Stimulated activated CD4-positive, alpha-beta T cell treated with anti-CD3 and anti-CD28 coated beads, Interleukin-15, amount 100 ng/mL, for 1 hour (primary cell): ENCODE measurements at places on chromosomes 1 and 21.

DNA sequence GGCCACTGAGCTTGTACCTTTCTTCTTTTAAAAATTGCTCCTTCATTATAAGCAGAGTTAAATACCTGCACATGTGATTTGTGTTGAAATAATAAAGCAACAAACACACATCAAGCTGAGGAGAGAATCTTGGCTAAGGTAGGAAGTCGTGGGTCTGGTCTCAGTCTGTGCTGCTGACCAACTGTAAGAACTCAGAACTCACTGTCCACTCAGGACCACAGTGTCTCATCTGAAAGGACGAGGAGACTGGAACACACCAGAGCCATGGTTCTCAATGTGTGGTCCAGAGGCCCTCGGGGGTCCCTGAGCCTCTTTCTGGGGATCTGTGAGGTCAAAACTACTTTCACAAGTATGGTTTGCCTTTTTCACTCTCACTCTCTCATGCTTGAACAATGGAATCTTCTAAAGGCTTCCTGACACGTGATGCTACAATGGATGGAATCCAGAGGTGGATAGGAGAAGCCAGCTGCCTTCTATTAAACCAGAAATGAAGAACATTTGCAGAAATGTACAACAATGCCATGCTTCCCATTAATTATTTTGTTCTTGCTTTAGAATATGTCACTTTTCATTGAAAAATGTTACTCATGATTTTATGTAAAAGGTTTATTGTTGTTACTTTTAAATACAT is 17.3 kb upstream of the ETS2 start:
- DNase-seq: no peak

DNA sequence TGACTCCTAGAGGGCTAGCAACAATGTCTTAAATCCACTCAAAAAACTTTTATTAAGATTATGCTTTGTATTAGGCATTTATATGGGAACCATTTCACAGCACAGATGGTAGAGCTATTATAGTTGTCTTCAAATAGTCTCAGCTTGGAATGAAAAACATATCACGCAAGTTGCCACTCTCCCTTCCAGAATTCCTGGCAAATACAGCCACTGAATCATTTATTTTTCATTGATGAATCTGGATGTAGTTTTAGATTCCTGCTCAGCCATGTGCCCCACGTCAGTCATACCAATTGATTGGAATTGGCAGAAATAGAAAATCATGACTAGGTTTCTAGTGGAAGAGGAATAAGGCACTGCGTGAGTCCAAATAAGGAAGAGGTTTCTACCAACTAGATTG is 165.2 kb downstream of the PLA2G4A start:
- no peak for DNase-seq

- no peak for DNase-seq
These were observed 44.3 kb upstream of the BATF3 start for GRCh38 chr1:212743901-212744475.

GRCh38 chr1:183209533-183210158 is 23.6 kb downstream of the LAMC2 start:
- DNase-seq: no peak

GRCh38 chr21:45989355-45990048 is 7.9 kb downstream of the COL6A1 start:
- DNase-seq: no peak

DNA sequence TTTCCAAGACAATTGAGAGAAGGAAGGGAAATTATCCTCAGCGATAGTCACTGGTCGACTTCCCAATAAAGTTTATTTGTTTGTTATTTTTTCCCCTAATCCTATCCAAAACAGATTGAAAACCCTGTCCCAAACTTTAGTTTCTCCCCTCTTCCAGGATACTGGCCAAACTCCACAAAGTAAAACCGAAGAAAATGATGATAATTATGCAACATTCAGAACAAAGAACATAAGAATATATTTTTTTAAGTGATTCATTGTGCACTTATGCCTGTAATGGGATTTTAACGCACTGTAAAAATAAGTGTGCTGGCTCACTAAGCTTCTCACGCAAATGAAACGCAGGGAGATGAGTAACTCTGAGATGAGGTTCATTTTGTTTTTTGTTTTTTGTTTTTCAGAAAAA is 6.0 kb downstream of the GLIS1 start:
- DNase-seq: no peak

- no peak for DNase-seq
These were observed 69.0 kb downstream of the PTGER3 start for GRCh38 chr1:70978623-70979022.

GRCh38 chr1:4306559-4307467 is 347.6 kb upstream of the AJAP1 start:
- DNase-seq: no peak

DNA sequence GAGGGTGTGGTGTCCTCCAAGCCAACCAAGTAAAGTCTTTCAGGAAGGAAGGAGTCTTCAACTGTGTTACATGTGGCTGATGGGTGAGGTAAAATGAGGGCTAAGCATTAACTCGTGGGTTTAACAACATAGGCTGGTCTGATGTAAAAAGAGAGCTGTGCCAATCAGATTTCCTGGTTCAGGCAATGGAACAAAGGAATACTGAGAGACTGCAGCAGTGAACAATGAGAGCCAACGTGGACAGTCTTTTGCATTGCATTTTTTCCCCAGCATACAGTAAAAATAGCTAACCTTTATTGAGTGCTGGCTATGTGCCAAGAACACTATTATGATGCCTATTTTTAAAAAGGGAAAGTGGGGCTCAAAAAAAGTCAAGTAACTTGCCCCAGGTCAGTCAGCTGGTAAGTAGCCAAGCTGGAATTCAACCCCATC is 31.1 kb downstream of the DLGAP3 start:
- no peak for DNase-seq

GRCh38 chr1:222844411-222844779 is 29.6 kb downstream of the DISP1 start:
- no peak for DNase-seq

GRCh38 chr1:15509586-15509985 is 14.4 kb downstream of the CASP9 start:
- no peak for DNase-seq

DNA sequence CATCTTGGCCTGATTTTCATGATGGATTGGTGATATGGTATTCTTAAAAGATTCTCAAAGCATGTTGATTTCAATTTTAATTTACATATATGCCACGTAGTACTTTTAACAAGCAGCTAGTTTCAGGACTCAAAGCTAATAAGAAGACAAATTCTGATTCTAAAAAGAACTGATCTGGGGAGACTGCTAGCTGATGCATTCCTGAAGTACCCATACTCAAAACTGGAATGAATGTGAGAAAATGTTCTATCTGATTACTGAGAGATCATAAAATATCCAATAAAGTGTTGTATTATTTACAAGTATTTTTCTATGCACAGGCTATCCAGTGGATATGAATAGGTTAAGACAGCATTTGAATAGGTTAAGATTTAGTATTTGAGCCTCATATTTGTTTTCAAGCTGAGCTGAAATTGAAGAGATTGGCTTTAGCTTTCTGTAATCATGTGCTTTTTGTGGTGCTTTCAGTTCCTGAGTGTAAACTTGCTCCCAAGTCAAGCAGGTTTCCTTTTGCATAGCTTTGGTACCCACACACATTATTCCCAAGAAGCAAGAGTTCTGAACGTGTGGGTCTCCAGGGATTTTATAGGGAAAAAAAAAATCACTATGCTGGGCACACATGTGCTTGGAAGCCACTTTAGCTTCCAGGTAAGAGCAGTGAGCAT is 114.1 kb downstream of the VPS13D start:
- no peak for DNase-seq

- DNase-seq: no peak
These were observed 137.6 kb downstream of the ZZZ3 start for GRCh38 chr1:77544845-77545244.

- no peak for DNase-seq
These were observed 103.2 kb upstream of the COA6 start for GRCh38 chr1:234270093-234270492.

GRCh38 chr1:182971219-182971618 is 18.3 kb upstream of the SHCBP1L start:
- no peak for DNase-seq

DNA sequence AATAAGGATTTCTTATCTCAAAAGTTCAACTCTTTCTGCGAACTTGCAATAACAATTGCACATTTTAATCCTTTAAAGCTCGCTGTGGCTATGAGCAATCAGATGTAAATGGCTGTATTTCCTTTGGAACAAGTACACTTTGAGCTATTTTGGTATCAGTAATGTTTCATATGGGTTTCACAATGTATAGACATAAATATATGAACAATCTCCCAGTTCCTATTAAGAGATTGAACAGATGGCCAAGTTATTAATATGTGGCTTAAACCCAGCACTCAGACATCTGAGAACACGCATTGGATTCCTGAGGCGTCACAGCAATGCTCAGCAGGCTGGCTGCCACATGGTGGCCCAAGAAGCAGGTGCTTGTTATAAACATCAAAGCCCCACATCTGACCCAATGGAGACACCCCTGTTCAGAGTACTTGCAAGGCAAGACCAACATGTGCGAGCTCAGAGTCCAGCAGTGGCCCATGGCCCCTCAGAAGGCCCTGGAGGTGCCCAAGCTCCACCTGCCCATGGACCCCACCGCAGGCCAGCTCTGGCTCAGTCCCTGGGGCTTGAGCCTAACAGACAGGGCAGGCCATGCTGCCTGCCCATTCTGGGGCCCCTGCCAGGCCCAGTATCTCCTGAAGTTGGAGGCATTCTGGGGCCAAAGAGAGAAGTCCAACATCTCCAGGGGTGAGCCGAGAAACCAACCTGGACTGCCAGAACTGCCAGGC is 23.7 kb downstream of the PSMG1 start:
- DNase-seq: no peak

- DNase-seq: no peak
These were observed 23.9 kb downstream of the S1PR1 start for GRCh38 chr1:101260556-101261350.

DNA sequence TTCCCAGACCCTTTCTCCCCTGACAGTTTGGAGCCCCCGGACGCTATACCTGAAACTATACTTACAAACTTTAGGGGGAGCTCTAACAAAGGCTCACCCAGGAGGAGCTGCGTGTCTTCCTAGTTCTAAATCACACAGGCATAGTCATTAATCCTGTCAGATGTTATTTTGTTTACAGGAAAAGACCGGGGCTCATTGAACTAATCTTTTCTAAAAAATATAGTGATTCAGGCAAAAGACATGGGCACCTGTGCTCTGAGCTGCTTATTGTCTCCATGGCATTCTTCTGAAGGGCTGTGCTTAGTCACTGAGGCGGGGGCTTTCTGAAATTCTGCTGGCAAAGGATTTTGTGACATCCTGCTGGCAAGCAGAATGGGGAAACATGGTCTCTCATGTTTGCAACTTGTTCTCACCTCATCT is 1577.0 kb downstream of the NCAM2 start:
- no peak for DNase-seq

- no peak for DNase-seq
These were observed 26.2 kb upstream of the TARBP1 start for GRCh38 chr1:234504969-234505768.

DNA sequence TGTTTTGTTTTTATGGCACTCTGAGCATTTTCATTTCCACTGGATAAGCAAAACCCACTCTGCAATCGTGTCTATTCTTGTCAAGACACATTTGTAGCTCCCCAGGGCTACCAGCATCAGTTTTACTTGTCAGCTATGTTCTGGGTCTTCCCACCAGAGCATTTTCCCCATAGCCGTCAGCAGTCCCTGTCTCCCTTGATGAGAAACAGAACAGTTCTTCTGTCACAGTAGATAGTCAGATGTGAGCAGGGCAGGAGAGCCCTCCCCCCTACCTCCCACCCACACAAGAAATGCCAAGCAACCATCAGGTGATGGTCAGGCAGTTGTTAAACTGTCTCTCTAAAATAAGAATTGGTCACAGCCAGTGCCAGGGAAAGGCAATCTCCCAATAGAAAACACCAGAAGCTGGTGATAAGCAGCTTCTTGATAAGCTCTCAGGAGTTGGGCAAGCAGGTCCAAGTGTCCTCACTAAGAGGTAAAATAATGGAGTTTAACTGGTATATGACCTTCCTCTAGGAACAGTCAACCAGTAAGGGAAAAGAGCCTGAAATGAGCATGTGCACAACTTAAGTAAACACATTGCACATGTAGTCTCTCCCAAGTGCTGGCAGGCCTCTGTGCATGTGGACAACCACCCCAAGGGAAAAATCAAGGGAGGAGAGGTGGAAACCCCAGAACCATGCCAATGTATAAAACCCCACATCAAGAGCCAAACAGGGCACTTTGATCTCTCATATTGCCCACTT is 208.2 kb downstream of the S1PR1 start:
- no peak for DNase-seq

GRCh38 chr1:84143796-84144565 is at the start of gene PRKACB:
PRKACB (plus strand) TSS chr1:84144271; CDS start chr1:84144362, 91 bp downstream.
- DNase-seq: no peak

- no peak for DNase-seq
These were observed 30.7 kb downstream of the DMBX1 start for GRCh38 chr1:46520063-46520911.

- no peak for DNase-seq
These were observed 7.6 kb upstream of the VAV3 start for GRCh38 chr1:107972391-107973180.

DNA sequence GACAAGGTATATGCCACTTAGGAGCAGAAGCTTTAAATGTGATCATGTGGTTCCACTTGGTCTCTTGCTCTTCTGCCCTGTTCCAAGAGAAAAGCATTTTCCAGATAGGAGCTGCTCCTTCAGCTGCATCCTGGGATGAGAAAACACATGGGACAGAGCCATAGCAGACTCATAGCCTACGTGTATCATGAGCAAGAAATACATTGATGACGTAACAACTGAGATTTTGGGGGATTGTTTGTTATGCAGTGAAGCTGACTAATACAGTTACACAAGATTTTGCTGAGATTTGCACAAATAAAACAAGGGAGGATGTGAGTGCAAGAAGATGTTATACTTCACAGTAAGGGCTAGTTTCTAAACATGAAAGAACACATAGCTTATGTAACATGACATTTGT is 36.0 kb upstream of the IRF2BP2 start:
- no peak for DNase-seq

DNA sequence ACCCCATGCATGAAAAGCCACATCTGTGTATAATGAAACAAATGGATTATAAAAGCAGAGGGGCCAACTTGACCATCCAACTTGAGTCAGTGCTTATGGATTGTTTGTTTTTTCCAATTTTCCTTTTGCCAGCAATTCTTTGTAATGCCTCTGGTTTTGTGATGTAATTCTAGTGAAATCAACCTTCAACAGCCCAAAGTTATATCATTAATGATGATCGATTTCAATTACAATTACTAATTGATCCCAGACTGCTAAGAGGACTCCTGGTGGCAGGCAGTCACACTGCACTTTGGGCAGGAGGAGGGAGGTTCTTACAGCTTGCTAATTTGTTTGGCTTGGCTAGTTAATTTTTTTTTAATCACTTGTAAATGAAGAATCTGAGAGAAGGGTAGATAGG is 552.3 kb downstream of the NUF2 start:
- no peak for DNase-seq
